Muscle of arm (tissue), 14 donors: ENCODE measurements at places on chromosomes 3 and 15. TPM values are rescaled to one million over a fixed set of nuclear protein-coding genes. Genes with fewer than 3 reads are reported as not detected.

The PRR20G gene
- polyA plus RNA-seq = not detected

The GOLGA8B gene
- 21.6 TPM for polyA plus RNA-seq

The MYLK gene
- polyA plus RNA-seq = 22.5 TPM

DNA sequence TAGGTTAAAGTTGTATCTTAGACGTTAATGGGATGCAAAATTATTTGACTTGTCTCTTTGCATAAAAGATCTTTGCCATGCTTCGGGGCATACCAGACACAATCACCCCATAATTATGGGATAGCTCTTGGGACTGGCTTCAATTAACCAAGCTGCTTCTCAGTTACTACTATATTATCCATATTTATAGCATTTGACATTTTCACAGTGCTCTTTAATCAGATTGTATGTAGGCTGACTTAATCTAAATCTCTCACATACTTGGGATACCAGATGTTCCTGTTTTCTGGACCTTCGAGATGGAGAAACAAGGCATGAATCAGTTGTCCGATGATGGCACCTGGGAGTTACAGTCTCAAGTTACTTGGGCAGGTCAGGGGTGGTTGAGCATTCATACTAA is 27.2 kb upstream of the ABHD17C start:
- no peak for DNase-seq

DNA sequence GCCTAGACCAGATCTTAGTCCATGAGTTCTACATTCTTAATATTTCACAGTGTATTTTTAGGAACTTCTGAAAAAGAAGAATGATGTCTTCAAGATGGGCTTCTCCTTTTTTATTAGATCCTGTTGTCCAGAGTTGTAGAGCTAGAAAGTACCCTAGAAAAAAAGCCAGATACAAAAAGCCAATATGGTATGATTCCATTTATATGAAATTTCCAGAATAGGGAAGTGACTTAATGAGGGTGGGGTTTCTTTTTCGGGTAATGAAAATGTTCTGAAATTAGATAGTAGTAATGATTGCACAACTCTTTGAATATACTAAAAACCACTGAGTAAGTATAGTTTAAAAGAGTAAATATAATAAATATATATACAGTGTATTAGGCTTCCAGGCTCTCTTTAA is 116.9 kb downstream of the NFKBIZ start:
- no peak for DNase-seq

The OR4F15 gene
- not detected for polyA plus RNA-seq

DNA sequence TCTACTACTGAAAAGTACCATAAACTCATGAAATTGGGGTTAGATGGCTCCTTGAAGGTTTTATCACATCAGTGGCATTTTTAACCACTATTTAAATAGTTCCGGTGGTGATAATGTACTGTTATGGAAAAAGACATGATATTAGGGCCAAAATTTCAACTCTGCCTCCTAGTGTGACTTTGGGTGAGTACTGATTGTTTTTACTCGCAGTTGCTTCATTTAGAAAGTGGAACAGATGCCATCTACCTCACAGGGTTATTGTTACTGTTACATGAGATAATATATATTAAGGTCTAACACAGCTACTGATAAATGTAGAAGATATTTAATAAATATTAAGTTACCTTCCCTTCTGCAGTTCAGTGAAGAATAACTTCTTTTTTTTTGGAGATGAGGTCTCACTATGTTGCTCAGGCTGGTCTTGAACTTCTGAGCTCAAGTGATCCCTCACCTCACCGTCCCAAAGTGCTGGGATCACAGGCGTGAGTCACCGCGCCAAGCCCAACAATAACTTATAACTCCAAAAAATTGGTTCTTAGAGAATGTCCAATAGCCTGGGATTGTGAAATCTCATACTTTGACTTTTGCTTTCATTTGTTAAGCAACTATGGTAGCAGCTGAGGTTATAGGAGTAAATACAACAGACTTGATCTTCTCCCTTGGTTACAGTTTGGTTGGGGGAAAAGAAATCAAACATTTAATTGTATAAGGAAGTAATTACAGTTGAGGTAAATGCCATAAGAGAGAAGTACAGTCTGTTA is 48.3 kb downstream of the MEF2A start:
- DNase-seq = no peak

DNA sequence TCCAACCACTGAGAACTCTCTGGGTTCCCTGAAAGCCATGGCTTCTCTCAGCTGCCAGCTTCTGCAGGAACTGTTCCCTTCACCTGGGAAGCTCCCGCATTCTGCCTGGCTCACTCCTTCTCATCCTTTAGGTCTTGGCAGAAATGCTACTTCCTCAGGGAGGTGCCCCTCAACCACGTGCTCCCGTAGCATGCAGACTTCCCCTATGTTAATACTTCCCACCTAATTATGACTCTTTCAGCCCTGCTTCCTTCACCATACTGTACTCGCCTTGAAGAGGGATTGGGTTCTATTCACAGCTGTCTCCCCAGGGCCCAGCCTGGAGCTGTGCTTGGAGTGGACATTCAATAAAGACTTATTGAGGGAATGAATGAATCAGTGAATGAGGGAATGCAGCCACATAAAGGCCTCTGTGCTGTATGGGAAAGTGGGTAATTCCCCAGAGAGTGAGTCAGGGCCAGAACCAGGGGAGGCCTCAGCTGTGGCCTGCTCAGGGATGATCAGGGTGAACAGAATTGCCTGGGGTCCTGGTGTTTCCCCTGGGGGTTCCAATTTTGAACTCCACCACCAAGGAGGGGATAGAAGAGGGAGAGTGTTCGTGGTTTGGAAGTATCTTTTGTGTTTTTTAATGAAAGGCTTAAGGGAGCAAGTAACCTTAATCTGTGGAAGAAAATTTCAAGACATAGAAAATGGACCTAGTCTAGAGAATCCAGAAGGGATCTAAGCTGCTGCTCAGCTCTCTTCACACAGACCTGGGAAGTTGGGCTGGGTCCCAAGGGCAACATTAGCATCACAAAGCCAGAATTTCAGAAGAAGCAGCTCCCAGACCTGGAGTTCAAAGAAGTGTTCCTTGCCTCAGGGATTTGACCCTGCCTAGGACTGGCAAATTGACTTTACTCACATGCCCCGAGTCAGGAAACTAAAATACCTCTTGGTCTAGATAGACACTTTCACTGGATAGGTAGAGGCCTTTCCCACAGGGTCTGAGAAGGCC is 14.6 kb upstream of the FAM107A start:
- DNase-seq = no peak

DNA sequence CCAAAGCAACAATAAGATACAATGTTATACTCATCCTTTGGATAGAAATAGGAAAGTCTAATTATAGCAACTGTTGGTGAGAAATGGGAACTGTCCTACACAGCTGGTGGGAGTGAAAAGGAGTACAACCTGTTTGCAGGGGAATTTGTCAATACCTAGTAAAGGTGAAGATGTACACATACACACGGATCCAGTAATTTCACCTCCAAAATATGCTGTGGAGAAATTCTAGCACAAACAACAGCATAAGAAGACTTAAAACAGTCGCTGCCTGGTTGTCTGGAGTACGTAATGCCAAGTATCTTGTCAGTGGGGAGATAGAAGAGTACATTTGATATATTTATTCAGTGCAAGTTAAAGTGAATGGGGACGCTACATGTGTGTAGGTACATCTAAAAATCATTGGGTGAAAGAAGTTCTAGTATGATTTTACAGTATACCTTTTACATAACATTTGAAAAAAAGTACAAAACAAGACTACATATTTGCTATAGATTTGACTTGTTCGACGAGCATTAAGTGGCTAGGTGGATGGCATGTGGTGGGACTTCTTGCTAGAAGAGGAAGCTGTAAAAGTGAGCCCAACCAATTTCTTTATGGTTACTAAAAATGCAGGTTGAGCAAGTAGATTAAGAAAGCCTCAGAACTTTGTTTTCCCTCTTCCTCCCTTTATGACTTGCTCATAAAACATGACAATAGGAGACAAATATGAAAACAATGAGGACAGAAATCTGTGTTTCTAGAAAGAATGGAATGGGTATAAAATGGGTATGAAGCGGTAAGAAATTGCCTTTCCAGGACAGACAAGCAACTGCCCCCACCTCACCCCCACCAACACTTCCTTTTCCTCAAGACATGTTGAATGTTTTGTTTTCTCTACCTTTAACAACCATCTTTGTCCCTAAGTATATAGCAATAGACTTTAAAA is 50.2 kb upstream of the CCR4 start:
- DNase-seq = no peak

DNA sequence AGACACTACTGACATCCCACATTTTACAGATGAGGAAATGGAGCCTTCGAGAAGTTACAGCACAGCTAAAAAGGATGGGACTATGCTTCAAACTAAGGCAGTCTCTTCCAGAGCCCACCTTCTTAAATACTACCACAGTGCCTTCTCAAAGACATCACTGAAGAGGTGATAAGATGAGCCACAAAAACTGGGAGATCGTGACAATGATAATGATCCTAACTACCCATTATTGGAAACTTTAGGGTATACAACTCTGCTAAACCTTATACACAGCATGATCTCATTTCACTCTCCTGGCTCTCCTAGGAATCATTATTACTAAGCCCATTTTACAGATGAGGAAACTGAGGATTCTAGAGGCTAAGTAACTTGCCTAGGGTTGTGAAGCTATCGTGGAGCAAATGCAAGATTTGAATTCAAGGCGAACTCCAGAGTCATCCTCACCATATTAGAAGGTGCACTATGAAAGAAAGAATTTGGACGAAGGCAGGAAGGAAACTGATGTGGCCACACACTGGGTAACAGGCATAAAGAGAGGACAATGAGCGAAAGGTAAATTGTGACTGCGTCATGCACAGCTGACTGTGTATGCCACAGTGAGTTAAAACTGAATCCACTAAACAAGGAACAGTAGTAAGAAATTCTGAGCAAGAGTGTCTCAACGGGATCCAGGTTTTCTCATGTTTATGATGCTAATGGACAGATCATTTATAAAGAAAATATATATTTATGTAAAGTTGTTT is 55.4 kb downstream of the SUCLG2 start:
- no peak for DNase-seq

GRCh38 chr3:108006077-108006771 is 84.6 kb downstream of the CD47 start:
- DNase-seq = no peak

- DNase-seq = no peak
Measured at GRCh38 chr3:110708156-110708555, 363.5 kb upstream of the NECTIN3 start.

DNA sequence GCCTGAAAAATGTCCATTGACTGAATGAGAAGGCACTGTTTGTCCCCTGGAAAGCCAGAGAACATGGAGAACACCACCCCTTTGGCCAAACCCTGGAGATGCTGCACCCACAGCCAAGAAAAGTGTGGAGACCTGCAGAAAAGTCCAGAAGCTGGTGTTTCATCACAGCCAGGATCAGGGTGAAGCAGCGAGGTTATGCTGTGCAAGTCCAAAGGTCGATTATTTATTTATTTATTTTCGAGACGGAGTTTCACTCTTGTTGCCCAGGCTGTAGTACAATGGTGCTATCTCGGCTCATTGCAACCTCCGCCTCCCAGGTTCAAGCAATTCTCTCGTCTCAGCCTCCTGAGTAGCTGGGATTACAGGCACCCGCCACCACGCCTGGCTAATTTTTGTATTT is 5.5 kb upstream of the CTSH start:
- no peak for DNase-seq

GRCh38 chr15:29470311-29470710 is 200.7 kb upstream of the NSMCE3 start:
- DNase-seq = no peak

DNA sequence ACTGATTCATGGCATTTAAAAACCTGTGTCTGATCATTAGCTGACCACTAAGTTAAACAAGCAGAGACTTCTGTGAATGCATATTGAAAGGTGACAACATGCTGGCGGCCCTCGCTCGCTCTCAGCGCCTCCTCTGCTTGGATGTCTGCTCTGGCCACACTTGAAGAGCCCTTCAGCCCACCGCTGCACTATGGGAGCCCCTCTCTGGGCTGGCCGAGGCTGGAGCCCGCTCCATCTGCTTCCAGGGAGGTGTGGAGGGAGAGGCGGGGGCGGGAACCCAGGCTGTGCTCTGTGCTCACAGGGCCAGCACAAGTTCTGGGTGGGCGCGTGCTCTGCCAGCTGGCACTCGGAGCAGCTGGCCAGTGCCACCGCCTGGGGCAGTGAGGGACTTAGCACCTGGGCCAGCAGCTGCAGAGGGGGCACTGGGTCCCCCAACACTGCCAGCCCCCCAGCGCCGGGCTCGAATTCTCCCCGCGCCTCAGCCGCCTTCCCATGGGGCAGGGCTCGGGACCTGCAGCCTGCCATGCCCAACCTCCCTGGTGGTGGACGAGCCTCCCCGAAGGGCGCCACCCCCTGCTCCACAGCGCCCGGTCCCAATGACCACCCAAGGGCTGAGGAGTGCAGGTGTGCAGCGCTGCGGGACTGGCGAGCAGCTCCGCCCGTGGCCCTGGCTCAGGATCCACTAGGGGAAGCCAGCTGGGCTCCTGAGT is 252.4 kb downstream of the ZIC4 start:
- no peak for DNase-seq

The FBXO40 gene
- 2.3 TPM for polyA plus RNA-seq

DNA sequence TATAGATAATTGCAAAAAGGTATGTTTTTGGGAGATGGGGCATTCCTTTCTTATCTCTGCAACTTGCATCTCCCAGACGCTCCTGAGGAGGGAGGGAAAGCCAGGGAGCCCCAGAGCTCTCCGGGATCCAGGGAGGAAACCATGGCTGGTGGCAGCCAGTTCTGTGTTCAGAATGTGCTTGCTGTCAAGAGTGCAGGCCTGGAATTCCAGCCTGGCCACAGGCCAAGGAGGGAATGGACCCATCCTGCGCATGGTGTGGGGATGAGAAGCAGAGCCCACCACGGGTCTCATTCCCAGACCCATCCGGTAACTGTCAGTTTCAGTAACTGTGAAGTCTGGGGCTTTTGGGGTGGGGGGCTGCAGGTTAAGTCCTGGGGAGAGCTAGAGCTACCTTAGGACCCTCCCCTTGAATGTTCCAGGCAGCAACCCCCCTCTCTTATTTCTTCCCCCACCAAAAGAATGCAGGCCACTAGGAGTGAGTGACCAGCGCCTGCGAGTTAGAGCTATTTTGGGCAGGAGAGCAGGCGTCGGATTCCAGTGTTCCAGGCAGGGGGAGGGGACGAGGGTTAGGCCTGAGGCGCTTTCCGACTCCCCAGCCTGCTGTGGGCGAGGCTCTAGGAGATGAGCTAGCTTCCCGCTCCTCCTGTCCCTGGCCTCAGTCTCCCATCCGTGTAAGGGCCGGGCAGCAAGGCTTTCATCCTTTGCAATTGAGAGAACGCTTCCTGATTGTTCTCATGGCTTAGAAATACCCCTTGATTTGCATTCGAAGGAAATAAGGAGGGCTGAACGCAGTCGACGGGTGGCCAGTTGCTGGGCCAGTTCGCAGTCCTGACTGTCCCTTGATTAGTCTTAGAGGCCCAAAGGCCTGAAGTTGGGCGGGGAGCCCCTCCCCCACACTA is 781 bp upstream of the DAG1 start:
- peak; percentile 89 for DNase-seq

DNA sequence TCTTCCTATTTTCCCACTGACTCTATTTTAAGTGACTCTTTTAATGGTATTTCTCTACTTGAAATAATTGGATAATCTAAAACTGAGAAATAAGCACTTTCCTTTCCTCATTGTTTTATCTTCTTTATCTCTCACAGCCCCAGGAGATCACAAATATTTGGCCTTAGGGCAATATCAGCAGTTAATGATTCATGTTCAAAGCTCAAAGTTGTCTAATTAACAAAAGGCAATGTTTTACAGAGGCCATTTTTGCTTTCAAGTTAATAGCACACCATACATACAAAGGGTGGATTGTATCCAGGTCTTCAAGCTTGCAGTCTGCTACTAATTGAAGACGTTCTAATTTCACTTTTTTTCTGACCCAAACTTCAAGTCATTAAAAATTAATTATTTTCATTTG is 120.1 kb downstream of the LRRN1 start:
- DNase-seq = no peak

- no peak for DNase-seq
Measured at GRCh38 chr3:194871143-194871863, 185.6 kb downstream of the FAM43A start.

The CACNA2D3 gene
- 3.2 TPM for polyA plus RNA-seq
